ENCODE measurements at places on chromosomes 1 and 21.

DNA sequence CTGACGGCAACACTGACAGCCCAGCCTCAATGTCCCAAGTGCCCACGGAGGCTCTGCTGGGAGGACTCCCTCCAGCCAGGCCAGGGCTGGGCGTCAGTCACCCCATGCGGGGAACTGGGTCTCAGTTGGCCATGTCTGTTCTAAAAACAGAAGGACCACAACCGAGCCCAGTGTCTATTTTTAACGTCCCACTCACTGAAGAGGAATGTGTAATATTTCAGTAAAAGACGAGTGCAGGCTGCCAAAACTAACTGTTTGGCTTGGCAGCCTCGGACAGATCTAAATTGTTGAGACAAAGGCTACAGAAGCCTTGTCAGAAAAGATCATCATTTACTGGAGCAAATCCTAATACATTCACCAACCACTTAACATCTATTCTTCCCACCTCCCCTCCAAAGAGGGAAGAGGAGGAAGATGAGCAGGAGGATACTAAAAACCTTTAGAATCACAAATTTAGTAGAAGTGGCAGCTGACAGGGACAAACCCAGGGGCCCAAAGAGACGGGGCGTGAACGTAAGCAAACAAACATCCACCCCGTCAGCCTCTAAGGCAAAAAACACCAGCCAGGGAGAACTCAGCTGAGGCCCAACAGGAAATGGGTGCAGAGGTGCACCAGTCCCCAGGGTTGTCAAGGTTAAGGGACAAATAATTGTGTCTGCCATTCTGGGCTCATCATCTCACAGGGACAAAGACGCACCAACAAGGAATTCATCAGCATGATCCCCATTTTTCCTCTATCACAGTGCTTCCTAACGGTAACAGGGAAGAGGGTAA lies 18.7 kb downstream of the C1orf198 start:
- peak; percentile 92 for DNase-seq

GRCh38 chr21:35540950-35541638 lies 492.0 kb upstream of the RUNX1 start:
- DNase-seq = no peak

- no peak for DNase-seq
Measured at GRCh38 chr1:92066321-92066720, 8.9 kb downstream of the SETSIP start.

DNA sequence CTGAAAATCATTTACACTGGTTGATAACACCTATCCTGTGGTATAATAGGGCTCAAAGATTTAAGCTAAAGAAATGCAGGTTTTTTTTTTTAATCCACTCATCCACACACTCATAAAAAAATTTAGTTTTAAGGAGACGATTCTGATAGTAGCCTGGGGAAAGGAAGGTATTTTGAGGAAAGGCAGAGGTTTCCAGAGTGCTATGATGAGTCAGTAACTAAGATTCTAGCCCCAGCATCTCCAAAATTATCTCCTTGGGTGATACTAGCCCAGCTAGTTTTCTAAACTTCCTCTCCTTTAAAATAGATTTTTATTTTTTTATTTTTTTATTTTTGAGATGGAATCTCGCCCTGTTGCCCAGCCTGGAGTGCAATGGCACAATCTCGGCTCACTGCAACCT lies 20.7 kb downstream of the ASAP3 start:
- no peak for DNase-seq

DNA sequence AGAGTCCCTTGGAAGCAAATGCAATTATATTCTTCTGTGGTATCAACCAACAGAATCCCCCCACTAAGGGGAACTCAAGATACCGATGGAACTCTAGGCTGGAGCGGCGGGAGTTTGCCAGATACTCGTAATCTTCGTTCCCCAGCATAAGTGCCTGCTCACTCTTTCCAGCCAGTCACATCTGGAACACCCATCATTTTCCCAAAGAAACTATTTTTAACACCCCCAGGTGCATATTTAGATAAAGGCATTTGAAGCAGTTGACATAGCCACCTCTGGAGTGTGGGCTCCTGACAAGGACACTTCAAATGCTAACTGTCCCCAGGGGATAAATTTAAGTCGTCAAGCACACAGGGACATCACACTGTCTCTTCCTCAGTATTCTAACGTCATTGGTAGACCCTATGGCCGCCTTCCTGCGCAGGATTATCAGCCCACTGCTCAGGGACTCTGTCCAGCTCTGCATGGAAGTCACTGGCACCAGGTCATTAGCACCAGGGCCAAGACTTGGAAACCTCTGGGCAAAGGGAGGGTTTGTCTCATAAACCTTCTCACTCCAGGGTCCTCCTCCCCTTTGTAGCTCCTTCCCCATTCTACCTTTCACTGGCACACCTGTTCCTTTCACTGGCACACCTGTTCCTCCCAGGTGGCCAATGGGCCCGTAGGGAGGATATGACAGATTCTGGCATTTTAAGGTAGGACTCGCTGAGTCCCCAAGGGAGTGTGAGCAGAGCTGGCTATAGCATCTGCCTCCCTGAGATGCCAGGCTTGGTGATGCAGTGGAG lies 48.8 kb downstream of the H3-3A start:
- no peak for DNase-seq

DNA sequence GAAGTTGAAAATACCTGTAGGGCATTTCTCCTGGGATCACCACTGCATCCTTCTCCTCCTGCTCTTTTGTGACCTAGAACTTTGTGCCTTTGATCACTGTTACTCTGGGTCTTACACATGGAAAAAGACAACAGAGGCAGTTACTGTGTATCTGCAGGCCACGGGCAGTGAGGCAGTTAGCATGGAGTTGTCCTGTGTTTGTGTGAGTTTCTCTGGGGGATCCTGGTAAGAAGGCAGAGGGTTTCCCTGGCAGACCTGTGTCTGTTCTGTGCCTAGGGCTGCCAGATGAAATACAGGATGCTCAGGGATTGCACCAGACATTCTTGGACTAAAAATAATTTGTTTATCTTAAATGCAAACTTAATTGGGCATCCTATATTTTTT lies 44.4 kb upstream of the SCCPDH start:
- no peak for DNase-seq

DNA sequence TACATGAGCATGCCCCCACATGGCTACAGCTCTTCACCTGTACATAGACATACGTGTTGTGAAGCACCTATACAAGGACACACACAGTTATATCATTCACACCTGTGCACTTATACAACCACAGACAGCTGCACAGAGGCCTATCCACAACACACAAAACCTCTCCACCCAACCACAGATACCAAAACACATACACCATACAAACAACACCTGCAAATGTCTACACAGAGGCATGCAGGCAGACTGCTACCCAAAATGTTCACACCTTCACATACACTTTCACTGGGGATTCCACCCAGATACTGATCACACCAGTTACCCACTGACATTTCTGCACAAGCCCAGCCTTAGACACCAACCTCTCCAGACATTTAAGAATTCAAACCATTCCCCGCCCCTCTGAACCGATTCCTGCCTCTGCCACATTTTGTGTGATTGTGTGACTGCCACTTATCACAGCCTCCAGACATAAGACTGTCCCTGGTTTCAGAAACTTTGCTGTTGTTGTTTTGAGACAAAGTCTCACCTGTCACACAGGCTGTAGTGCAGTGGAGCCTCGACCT lies 2.0 kb downstream of the C1orf232 start:
- DNase-seq = no peak

DNA sequence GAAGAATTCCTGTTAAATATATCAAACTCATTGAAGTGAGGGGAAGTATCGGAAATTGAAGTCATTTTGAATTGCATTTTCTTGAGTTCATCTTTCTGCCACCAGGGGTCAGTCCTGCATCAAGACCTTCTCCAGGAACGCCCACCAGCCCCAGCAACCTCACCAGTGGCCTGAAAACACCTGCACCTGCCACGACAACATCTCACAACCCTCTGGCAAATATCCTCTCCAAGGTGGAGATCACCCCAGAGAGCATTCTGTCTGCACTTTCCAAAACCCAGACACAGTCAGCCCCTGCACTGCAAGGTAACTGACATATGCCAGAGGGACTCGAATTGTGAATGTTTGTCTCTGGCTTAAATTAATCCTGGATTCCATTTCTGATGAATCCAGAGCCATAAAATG lies 22.8 kb upstream of the TARS2 start:
- DNase-seq = peak; percentile 45

DNA sequence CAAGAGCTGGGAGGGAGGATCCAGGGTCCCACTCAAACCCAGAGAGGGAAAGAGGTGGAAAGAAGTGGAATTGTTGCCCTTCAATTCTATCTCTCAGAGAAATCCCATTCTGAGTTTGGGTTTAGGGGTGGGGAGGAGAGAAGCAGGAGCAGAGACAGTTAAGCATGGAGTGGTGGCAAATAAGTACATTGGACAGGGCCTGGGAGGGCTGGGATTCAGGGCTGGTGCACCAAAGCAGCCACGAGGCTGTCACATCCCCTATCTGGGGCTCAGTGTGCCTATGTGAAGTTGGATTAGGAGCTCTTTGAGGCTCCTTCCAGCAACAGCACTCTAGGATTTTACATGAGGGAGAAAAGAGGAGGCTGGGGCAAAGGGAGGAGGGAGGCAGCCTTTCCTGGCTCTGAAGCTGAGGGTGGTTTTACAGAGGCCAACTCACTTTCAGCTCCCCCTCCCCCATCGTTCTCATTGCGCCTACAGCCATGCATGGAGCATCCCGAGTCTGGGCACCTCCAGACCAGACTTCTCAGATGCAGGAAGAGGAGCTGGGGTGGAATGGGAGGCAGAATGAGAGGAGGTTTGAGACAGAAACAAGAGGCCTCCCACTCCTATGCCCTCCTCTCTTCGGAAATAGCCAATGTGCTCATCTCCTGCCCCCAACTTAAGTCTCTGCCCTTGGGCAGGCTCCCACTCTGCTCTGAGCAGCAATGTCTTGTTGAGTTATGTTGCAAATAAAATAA lies 3.0 kb upstream of the SYT6 start:
- no peak for DNase-seq

All from dermis microvascular lymphatic vessel endothelial cell (primary cell).